ENCODE measurements at places on chromosomes 11 and 22.

DNA sequence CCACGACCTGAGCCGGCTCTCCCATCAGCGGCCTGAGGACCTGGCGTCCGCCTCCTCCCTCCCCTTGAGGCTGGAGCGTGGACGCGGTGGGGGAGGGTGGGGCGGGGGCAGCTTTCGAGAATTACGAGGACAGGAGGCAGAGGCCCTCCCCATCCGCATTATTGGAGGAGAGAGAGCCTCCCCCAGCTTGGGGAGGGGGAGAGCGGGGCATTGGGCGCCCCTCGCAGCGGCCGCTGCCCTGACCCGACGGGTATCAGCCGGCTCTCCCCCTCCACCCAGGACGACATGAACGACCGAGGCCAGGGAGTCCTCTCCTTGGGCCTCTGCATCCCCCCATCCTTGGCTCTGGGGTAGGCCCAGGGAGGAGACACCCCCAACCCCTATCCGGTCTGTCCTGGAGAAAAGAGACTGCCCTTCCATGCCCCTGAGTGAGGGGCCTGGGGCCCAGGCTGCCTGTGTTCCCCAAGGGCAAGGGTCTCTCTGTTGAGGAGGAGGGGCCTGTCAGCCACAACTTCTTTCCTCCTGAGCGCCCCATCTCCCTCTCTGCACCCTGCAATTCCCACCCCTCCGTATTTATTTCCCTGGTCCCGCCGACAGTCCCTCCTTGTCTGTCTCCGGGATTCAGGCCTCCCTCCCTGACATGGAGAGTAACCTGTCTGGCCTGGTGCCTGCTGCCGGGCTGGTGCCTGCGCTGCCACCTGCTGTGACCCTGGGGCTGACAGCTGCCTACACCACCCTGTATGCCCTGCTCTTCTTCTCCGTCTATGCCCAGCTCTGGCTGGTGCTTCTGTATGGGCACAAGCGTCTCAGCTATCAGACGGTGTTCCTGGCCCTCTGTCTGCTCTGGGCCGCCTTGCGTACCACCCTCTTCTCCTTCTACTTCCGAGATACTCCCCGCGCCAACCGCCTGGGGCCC is 495 bp downstream of the GPR137 start:
- no peaks in the 10 kb centered on the region for H3K36me3 ChIP-seq
- H3K27me3 ChIP-seq = no peaks in the 10 kb centered on the region
- peak overlapping the region; percentile 83 for H3K27ac ChIP-seq
- peak; percentile 42 for DNase-seq
- peak overlapping the region; percentile 82 for H3K4me3 ChIP-seq

- no peaks in the 10 kb centered on the region for H3K4me1 ChIP-seq
- H3K4me3 ChIP-seq = no peak overlapping the region
- no peak for DNase-seq
Measured at GRCh38 chr11:6855971-6856541, 6.8 kb upstream of the OR10A2 start.

- no peak overlapping the region for H3K27ac ChIP-seq
- H3K4me1 ChIP-seq = peaks cover 2% of the 10 kb centered on the region
- no peaks in the 10 kb centered on the region for H3K27me3 ChIP-seq
Measured at GRCh38 chr11:11966826-11967668, 41.4 kb downstream of the DKK3 start.

DNA sequence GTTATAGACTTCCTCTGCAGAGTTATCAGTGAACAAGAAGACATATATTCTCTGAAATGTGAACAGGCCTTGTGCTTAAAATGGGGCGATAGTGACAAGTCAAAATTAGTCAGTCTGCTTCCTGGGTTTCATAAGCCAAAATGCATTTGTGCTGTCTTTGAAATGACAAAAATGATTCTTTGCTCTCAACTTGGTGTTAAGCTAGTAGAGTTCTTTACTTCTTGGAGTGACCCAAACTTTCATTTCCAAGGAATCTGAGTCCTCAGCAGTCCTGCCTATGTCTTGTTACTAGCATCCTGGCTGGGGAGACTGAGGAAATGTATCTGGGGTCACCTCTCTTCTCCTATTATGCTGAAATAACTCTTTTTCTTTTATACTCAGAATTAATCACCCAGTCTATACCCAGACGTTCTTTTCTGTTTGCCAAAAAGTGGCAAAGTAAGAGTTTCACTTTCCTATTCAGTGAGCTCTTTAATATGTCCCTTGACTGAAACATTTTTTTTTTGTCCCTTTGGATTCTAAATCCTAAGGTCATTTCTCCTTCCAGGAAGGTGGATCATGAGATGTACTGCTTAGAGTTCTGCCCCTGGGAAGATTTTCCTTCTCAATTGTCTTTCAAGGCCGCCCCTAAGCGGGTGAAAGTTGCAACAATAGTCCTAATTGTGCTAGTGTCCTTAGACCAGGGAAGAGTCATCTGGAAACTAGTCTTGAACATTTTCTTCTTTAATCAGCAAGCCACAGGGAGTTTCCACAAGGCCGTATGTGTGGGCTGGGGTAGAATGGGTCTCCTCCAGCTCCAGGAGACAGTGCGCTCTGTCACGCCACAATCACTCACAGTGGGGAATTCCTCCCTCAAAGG is 53.0 kb upstream of the RDX start:
- H3K4me1 ChIP-seq = peaks cover 1% of the 10 kb centered on the region
- H3K4me3 ChIP-seq = no peak overlapping the region
- H3K36me3 ChIP-seq = no peaks in the 10 kb centered on the region
- H3K27ac ChIP-seq = no peak overlapping the region
- no peak for DNase-seq

- no peak overlapping the region for H3K27ac ChIP-seq
- H3K27me3 ChIP-seq = no peaks in the 10 kb centered on the region
Measured at GRCh38 chr22:38834215-38834953, 9.4 kb downstream of the NPTXR start.

DNA sequence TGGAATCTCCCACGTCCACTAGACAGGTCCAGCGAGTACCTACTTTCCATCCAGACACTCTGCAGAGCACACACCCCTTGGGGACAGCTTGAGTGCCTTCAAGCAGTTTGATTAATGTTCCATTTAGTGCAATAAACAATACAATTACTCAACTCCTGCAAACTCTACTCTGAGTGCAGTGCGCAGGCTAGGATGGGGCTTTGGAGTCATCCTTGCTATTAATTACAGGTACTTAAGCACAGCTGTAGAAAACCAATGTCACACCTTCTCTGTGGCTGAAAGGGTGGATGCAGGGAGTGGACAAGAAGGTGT is 82.6 kb downstream of the MN1 start:
- H3K36me3 ChIP-seq = no peaks in the 10 kb centered on the region
- no peak for DNase-seq
- no peak overlapping the region for H3K4me3 ChIP-seq

DNA sequence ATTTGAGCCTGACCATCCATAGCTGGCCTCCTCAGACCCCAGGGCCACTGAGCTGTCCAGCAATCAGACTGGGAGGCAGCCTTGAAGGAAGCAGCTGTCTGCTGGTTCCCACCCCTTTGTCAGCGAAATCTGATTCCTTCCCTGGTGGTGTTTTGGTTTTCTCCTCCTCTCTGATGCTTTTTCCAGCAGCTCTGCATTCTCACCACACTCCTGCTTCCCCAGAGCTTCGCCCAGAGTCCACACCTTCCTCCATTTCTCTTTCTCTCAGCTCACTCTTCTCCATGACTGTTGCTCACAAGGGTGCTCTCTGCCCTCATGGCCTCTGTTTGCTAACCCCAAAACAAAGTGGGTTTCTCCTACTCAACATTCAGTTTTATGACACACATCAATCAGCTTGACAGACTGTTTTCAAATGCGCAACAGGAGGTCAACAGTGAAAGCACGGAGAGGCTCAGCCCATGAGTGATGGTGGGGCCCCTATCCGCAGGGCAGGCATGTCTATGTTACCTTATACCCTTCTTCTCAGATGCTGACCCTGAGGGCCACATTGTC is 130.6 kb upstream of the MTNR1B start:
- H3K4me1 ChIP-seq = no peaks in the 10 kb centered on the region
- H3K36me3 ChIP-seq = no peaks in the 10 kb centered on the region
- no peak overlapping the region for H3K4me3 ChIP-seq
- no peak for DNase-seq
- no peaks in the 10 kb centered on the region for H3K27me3 ChIP-seq
- H3K27ac ChIP-seq = no peak overlapping the region

- H3K4me3 ChIP-seq = no peak overlapping the region
- no peaks in the 10 kb centered on the region for H3K36me3 ChIP-seq
- no peaks in the 10 kb centered on the region for H3K4me1 ChIP-seq
- DNase-seq = no peak
Measured at GRCh38 chr11:60315871-60316270, 11.2 kb upstream of the MS4A6E start.

GRCh38 chr22:45262931-45263462 is 21.8 kb upstream of the UPK3A start:
- no peak overlapping the region for H3K4me3 ChIP-seq
- H3K36me3 ChIP-seq = no peaks in the 10 kb centered on the region
- no peak overlapping the region for H3K27ac ChIP-seq
- no peak for DNase-seq
- peaks cover 2% of the 10 kb centered on the region for H3K4me1 ChIP-seq
- H3K27me3 ChIP-seq = no peaks in the 10 kb centered on the region

DNA sequence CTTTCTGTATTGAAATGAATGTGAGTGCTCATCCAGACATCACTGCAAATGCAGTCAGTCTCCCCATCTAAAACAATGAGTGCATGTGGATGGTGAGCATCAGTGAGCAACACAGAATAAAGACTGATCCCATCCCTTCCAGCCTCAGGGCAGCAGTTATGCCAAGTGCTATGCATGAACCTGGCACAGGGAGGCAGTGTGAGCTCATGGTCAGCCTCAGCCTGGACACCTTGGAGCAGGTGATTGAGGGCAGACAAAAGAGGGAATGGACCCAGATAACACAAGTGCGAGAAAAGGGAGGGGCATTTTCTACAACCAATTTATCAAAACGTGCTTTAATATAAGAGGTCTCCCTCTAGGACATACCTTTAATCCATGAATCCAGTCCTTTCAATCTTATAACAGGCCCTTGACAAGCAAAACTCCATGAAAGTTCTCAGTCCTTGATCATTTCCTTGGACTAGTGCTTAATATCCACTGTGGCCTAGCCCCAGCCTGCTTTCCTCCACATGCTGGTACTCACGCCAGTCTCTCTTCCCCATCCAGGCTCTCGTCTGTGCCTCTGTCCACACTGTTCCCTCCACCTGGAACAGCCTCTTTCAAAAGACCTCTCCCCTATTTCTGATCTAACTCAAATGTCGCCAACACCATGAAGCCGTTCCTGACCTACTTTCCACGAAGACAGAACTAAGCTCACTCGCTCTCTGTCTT is 50.5 kb upstream of the LRRC55 start:
- no peak for DNase-seq
- no peaks in the 10 kb centered on the region for H3K36me3 ChIP-seq
- H3K4me3 ChIP-seq = no peak overlapping the region
- no peak overlapping the region for H3K27ac ChIP-seq
- no peaks in the 10 kb centered on the region for H3K27me3 ChIP-seq

DNA sequence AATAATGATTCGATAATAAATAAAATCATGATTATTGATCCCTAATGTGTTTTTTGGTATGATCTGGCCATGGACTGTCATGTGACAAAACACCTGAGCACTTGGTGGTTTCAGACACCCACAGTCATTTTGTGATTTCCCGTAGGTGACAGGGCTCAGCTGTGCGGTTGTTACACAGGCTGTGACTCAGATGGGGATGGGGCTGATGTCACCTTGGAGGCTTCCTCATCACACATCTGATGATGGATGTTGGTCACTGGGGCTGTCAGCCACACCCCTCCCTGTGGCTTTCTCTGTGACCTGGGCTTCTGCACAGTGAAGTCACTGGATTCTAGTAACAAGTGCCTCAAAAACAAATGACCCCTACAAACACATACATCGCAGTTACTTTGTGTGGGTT is 995.1 kb downstream of the BRD1 start:
- no peak for DNase-seq
- no peak overlapping the region for H3K27ac ChIP-seq
- no peaks in the 10 kb centered on the region for H3K36me3 ChIP-seq
- H3K4me1 ChIP-seq = no peaks in the 10 kb centered on the region
- no peak overlapping the region for H3K4me3 ChIP-seq
- H3K27me3 ChIP-seq = no peaks in the 10 kb centered on the region

GRCh38 chr11:130051082-130051481 is 18.6 kb upstream of the APLP2 start:
- DNase-seq = no peak
- no peaks in the 10 kb centered on the region for H3K36me3 ChIP-seq
- no peak overlapping the region for H3K4me3 ChIP-seq
- no peak overlapping the region for H3K27ac ChIP-seq

- no peak for DNase-seq
- H3K36me3 ChIP-seq = no peaks in the 10 kb centered on the region
- no peaks in the 10 kb centered on the region for H3K4me1 ChIP-seq
- no peaks in the 10 kb centered on the region for H3K27me3 ChIP-seq
Measured at GRCh38 chr11:27688076-27688475, 12.2 kb downstream of the BDNF start.

GRCh38 chr11:8232414-8232813 is 31.3 kb downstream of the LMO1 start:
- no peaks in the 10 kb centered on the region for H3K4me1 ChIP-seq
- no peaks in the 10 kb centered on the region for H3K27me3 ChIP-seq
- no peak overlapping the region for H3K4me3 ChIP-seq
- H3K36me3 ChIP-seq = no peaks in the 10 kb centered on the region

GRCh38 chr22:48224332-48224731 is 1461.9 kb downstream of the TBC1D22A start:
- H3K36me3 ChIP-seq = no peaks in the 10 kb centered on the region
- H3K4me3 ChIP-seq = no peak overlapping the region
- H3K27me3 ChIP-seq = no peaks in the 10 kb centered on the region
- DNase-seq = no peak
- H3K4me1 ChIP-seq = no peaks in the 10 kb centered on the region

- no peak for DNase-seq
- no peak overlapping the region for H3K27ac ChIP-seq
- H3K4me1 ChIP-seq = no peaks in the 10 kb centered on the region
- H3K36me3 ChIP-seq = no peaks in the 10 kb centered on the region
Measured at GRCh38 chr11:105968021-105968697, 53.9 kb downstream of the MSANTD4 start.

DNA sequence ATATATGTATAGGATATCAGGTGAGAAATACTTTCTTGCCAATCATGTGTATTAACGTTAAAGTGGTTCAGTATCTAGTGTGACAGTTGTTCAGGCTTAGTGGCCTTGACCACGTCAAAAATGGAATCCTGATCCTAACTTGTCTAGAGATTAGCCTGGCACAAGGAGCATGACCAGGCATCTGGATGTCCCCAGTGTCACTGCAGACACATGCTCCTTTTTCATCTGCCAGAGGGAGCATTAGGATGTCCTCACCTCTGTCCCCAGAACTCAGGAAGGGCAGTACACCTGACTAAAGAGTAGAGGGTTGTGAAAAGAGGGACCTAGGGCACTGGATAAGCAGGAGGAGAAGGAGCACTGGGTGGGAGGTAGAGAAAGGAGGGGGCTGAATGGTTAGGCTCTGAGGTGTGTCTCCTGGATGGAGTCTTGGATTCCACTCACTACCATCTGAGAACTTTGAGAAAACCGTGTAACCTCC is 40.9 kb upstream of the GGTLC2 start:
- H3K4me3 ChIP-seq = no peak overlapping the region
- no peaks in the 10 kb centered on the region for H3K27me3 ChIP-seq
- DNase-seq = no peak
- H3K27ac ChIP-seq = no peak overlapping the region
- H3K4me1 ChIP-seq = no peaks in the 10 kb centered on the region

- no peaks in the 10 kb centered on the region for H3K27me3 ChIP-seq
- DNase-seq = no peak
Measured at GRCh38 chr22:45886540-45886939, 90.4 kb downstream of the WNT7B start.

GRCh38 chr22:35410663-35411034 is 10.7 kb downstream of the MCM5 start:
- no peaks in the 10 kb centered on the region for H3K36me3 ChIP-seq
- no peak overlapping the region for H3K4me3 ChIP-seq
- H3K4me1 ChIP-seq = no peaks in the 10 kb centered on the region
- no peak for DNase-seq
- H3K27ac ChIP-seq = no peak overlapping the region
- no peaks in the 10 kb centered on the region for H3K27me3 ChIP-seq
